Cardiac muscle cell (in vitro differentiated cells and primary cell): ENCODE measurements at places on chromosomes 1 and 21. TPM values are rescaled to one million over a fixed set of nuclear protein-coding genes. Genes with fewer than 3 reads are reported as not detected.

HCRTR1 gene
- not detected in 2 replicates for total RNA-seq

- H3K4me1 ChIP-seq = no peaks in the 10 kb centered on the region
- no peaks in the 10 kb centered on the region for H3K27me3 ChIP-seq
- no peak for DNase-seq
- no peak overlapping the region for H3K27ac ChIP-seq
- peaks cover 31% of the 10 kb centered on the region for H3K36me3 ChIP-seq
Observed at GRCh38 chr1:165678509-165678908, 19.9 kb downstream of the ALDH9A1 start.

GRCh38 chr1:245802941-245803665 is 648.3 kb downstream of the KIF26B start:
- no peak for DNase-seq
- no peaks in the 10 kb centered on the region for H3K36me3 ChIP-seq
- H3K4me1 ChIP-seq = peaks cover 43% of the 10 kb centered on the region
- no peak overlapping the region for H3K27ac ChIP-seq
- no peak overlapping the region for H3K4me3 ChIP-seq

GRCh38 chr1:84506729-84507453 is 510 bp upstream of the GNG5 start:
- H3K36me3 ChIP-seq = no peaks in the 10 kb centered on the region
- peaks cover 15% of the 10 kb centered on the region for H3K4me1 ChIP-seq
- no peak for DNase-seq

HENMT1 gene
- total RNA-seq = 0.56 and 1.1 TPM in 2 replicates

- H3K4me3 ChIP-seq = no peak overlapping the region
- H3K4me1 ChIP-seq = peaks cover 7% of the 10 kb centered on the region
- DNase-seq = no peak
- no peaks in the 10 kb centered on the region for H3K27me3 ChIP-seq
- no peaks in the 10 kb centered on the region for H3K36me3 ChIP-seq
- H3K27ac ChIP-seq = no peak overlapping the region
Observed at GRCh38 chr1:217369996-217370551, 260.8 kb downstream of the GPATCH2 start.

DNA sequence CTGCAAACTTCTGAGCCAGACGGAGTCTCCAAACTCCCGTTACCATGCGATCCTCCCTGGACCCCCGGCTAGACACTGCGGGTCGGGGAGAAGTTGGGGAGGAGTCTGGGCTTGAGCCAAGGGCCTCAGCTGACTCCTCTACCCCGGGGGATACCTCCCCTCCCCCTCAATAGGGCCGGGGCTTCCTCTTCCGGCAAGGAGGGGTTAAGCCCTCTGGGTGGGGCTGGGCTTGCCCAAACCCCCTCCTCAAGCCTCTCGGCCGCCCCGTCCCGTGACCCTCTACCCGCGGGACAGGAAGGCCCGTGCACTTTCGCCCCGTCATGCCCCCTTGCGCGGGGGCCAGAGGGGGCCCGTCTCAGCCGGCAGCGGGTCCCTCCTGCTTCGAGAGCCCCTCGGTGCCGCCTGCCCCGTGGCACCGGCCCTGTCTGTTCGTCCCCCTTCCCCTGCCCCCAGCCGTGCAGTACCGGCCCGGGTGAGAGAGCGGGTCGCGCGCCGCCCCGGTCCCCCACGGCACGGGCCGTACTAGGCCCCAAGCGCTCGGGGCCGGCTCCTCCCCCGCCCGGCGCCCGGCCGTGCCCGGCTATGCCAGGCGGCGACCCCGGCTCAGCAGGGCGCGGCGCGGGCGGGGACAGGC is 652 bp downstream of the ARL8A start:
- peaks cover 4% of the 10 kb centered on the region for H3K27me3 ChIP-seq
- peak overlapping the region; percentile 87 for H3K4me3 ChIP-seq

DNA sequence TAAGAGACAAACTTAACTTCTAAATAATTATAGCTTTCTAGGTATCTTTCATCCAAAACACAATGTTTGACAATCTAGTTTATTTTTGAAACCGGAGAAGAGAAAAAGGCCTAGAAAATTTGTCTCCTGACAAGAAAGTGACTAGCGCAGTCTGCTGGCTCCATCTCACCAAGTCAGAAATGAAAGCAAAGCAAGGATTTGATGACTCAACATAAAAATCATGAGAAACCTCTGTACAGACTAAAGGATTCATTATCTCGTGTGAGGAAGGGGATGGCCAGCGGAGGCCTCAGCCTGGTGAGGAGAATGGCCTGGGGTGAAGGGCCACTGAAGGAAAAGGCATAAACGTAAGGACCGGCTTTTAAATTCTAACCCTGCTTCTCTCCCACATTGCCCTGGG is 20.0 kb upstream of the TSNAX start:
- H3K27ac ChIP-seq = no peak overlapping the region
- no peaks in the 10 kb centered on the region for H3K36me3 ChIP-seq
- H3K4me1 ChIP-seq = peaks cover 15% of the 10 kb centered on the region
- no peaks in the 10 kb centered on the region for H3K27me3 ChIP-seq
- H3K4me3 ChIP-seq = no peak overlapping the region

KRTAP19-3 gene
- total RNA-seq = not detected in 2 replicates

DNA sequence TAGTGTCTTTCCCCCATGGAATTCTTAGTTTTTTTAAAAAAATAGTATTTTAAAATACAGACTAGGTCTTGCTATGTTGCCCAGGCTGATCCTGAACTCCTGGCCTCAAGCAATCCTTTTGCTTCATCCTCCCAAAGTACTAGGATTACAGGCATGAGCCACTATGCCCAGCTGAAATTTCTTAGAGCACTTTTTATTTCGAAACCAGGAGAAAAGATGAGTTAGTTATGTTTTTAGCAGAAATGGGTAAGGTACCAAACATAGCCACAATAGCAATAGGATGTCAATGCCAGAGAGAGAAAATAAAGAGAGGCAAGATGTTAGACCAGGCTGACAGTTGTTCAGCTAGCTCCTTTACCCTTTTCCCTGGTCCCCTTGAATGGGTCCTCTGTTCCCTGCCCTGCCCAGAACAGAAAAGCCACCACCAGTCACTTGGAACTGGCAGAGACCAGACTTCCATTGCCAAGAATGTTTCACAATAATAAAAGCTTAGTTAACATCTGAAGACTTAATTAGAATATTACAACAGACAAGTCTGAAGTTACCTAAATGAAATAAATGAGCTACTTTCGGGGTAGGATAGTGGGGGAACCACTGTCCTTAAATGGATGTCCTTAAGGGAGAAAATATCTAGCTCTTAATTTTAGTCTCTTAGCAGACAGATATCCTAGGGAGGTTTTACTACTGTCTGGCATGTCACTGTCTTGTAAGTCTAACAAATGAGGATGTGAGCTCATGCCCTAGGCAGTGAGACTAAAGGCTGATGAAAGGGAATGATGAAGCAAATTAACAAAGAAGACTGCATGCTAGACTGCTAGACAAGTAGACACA is 54.3 kb downstream of the ABL2 start:
- peaks cover 9% of the 10 kb centered on the region for H3K4me1 ChIP-seq
- no peaks in the 10 kb centered on the region for H3K27me3 ChIP-seq
- H3K36me3 ChIP-seq = no peaks in the 10 kb centered on the region
- H3K27ac ChIP-seq = no peak overlapping the region
- no peak for DNase-seq

- DNase-seq = no peak
- no peaks in the 10 kb centered on the region for H3K27me3 ChIP-seq
- no peaks in the 10 kb centered on the region for H3K36me3 ChIP-seq
- H3K27ac ChIP-seq = no peak overlapping the region
- no peaks in the 10 kb centered on the region for H3K4me1 ChIP-seq
Observed at GRCh38 chr21:25080661-25081060, 526.6 kb downstream of the MRPL39 start.

C1orf115 gene
- 5.3 and 7.5 TPM in 2 replicates for total RNA-seq

DNA sequence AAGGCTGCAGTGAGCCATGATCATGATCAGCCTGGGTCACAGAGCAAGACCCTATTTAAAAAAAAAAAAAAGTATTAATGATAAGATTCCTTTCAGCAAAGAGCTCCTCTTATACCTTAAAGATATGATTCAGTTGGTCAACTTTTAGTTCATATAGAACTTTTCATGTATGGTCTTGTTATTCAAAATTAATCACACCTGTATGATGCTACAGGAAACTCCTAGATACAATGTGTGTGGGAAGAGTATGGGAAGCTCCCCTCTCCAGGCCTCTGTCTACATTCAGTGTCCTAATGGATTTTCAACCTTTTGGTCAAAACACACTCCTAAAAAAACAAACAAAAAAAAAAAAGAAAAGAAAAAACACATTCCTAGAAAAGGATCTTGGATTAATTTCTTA is 17.1 kb downstream of the MR1 start:
- H3K27ac ChIP-seq = no peak overlapping the region
- no peak overlapping the region for H3K4me3 ChIP-seq
- no peaks in the 10 kb centered on the region for H3K36me3 ChIP-seq
- H3K4me1 ChIP-seq = no peaks in the 10 kb centered on the region

DNA sequence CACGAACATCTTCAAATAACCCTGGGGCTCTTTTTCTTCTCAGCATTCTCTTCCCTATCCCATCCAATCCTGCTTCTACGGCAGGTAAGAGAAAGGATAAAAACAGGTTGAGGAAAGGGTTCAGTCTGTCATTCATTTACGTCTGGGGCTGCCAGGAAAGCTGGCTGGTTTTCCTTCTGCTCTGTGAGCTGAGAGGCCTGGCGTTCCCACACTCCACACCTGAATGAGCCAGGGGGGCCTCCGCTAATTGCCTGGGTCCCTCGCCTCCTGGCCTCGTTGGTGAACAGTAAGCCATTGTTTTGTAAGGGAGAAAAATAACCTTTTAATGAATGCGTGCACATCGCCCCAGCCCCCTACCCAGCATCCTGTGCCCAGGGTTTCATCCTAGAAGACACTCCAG is 70.8 kb upstream of the SIM2 start:
- H3K27ac ChIP-seq = no peak overlapping the region
- no peak for DNase-seq
- no peaks in the 10 kb centered on the region for H3K4me1 ChIP-seq
- no peak overlapping the region for H3K4me3 ChIP-seq
- no peaks in the 10 kb centered on the region for H3K36me3 ChIP-seq

LINGO4 gene
- not detected in 2 replicates for total RNA-seq

- H3K27ac ChIP-seq = no peak overlapping the region
- no peak overlapping the region for H3K4me3 ChIP-seq
- no peaks in the 10 kb centered on the region for H3K36me3 ChIP-seq
- H3K4me1 ChIP-seq = peaks cover 16% of the 10 kb centered on the region
Observed at GRCh38 chr1:229127301-229127700, 143.6 kb upstream of the RAB4A start.

DNA sequence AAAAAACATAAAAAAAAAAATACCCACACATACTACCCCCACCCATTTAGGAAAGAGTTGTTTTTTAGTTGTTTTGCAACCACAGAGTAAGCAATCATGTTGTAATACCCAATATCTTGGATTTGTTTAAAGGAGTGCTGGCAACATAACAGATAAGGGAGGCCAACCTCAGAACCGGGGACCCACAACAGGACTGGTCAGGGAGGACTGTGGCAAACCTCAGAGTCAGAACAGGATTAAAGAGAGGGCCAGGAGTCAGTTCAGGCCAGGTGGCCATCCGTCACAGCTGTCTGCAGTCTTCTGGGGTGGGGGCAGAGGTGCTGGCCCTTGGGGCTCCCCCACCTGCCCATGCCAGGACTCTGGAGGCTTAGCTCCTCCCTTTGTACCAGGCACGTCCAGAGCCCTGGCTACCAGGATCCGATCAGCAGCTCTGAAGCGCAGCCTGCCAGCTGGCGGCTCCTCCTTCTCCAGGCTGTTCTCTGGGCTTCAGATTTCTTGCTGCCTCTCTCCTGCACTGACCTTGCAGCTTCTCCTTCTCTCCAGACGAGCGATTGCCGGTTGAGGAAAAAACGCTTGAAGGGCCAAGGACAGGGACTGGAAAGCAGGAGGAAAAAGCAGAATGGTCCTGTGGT is 7.9 kb downstream of the H6PD start:
- H3K4me1 ChIP-seq = peaks cover 11% of the 10 kb centered on the region
- no peak overlapping the region for H3K4me3 ChIP-seq
- no peak for DNase-seq
- H3K27ac ChIP-seq = peak overlapping the region; percentile 28
- peaks cover 4% of the 10 kb centered on the region for H3K36me3 ChIP-seq
- H3K27me3 ChIP-seq = no peaks in the 10 kb centered on the region

DNA sequence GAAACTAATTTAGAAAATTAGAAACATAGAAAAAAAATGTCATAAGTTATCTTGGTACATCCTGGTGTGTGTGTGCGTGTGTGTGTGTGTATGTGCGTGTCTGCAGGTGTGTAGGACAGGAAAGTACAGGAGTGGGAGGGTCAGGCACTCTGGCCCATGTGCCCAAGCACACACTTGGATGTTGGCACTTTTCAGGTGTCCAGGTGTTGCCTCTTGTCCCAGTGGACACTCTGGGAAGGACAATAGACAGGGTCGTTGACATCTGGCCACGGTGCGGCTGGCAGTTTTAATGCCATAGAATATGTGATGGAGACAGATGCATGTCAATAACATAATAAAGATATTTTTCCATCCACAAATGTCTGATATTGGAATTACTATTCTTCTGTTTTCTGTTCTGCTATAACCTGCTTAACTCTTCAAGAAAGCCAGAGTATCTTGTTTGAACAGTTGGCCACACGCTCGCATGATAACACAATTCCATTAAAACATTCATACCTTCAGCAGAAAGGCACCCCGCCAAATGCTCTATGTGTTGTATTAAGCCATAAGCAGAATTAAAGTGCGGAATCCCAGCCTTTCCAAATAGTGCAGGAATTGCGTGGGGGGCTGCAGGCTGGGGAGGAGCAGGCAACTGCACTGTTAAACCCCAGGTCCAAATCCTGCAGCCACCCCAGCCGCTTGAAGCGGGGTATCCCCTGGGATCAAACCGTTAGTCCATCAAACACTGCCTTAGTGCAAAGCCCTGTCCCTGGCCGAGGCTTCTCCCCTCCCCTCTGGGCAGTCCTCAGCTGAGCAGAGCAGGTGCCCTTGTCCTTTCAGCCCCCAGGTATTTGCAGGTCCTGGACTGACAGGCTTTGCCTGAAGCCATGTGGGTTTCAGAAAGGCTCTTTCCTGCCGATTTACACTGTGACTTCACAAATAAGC is 390.0 kb downstream of the CAMTA1 start:
- H3K4me1 ChIP-seq = peaks cover 6% of the 10 kb centered on the region
- no peaks in the 10 kb centered on the region for H3K36me3 ChIP-seq
- peaks cover 4% of the 10 kb centered on the region for H3K27me3 ChIP-seq
- H3K4me3 ChIP-seq = no peak overlapping the region
- no peak for DNase-seq
- H3K27ac ChIP-seq = no peak overlapping the region

PADI2 gene
- 0.54 and 0.67 TPM in 2 replicates for total RNA-seq

SPRR2D gene
- not detected in 2 replicates for total RNA-seq

- H3K27me3 ChIP-seq = no peaks in the 10 kb centered on the region
Observed at GRCh38 chr1:235054936-235055335, 73.7 kb downstream of the TOMM20 start.

RBM11 gene
- 1.8 and 5.0 TPM in 2 replicates for total RNA-seq

GRCh38 chr1:101363891-101364318 is 127.1 kb downstream of the S1PR1 start:
- no peaks in the 10 kb centered on the region for H3K27me3 ChIP-seq
- no peaks in the 10 kb centered on the region for H3K36me3 ChIP-seq
- DNase-seq = no peak
- no peak overlapping the region for H3K4me3 ChIP-seq
- H3K4me1 ChIP-seq = peaks cover 21% of the 10 kb centered on the region
